ENCODE measurements at places on chromosomes 7 and 10. TPM values are rescaled to one million over a fixed set of nuclear protein-coding genes. Genes with fewer than 3 reads are reported as not detected.

- DNase-seq, result no peak
Measured at GRCh38 chr7:15688911-15689310, 2.4 kb upstream of the MEOX2 start.

DNA sequence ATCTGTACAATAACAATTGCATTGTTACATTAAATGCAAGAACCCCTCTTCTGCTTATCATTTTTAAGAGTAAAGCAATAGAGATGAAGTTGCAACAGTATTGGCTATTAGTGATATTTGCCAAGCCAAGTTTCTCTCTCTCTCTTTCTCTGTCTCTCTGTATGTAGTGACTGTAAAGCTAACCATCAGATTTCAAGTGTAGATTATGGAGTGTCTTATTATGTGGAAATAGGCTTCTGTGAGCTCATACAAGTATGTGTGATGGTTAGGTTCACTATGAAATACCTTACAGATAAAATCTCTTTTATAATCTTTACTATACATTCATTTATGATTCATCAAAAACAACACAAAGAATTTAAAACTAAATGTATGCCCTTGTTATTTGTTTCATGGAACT lies 28.6 kb upstream of the NRP1 start:
- DNase-seq, result no peak

GRCh38 chr10:69374242-69374641 lies 42.5 kb downstream of the TACR2 start:
- DNase-seq, result no peak

DNA sequence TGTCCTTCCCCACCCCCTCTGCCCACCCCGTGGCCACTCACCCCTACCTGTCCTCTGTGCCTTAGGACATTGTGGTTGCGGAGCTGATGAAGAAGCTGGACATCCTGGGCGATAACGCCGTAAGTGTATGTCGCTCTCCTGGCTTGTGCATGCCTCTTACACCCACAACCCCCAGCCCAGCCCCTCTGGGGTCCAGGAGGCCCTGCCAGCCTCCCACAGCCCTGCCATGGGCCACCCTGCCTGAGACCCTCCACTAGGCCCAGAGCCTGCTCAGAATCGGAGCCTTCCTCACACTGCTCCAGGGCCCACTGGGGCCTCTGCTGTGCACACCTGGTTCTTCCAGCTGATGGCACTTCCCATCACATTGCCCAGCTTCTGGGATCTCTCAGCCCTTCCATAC lies 36.8 kb upstream of the DPYSL4 start:
- DNase-seq, result no peak

Gene HMX3
- not detected for total RNA-seq

Gene WIPF3
- 5.5 TPM for total RNA-seq

Gene TSPAN14
- 38.7 TPM for total RNA-seq

Measured in Right ventricle myocardium inferior (tissue), 1 donor.